ENCODE measurements at places on chromosomes 13 and 19. TPM values are rescaled to one million over a fixed set of nuclear protein-coding genes. Genes with fewer than 3 reads are reported as not detected.

- H3K4me3 ChIP-seq = no peak overlapping the region
- H3K27me3 ChIP-seq = no peaks in the 10 kb centered on the region
- no peaks in the 10 kb centered on the region for H3K4me1 ChIP-seq
- no peak for DNase-seq
- H3K27ac ChIP-seq = no peak overlapping the region
These were observed 1531.4 kb upstream of the SLC10A2 start for GRCh38 chr13:104597546-104598180.

DNA sequence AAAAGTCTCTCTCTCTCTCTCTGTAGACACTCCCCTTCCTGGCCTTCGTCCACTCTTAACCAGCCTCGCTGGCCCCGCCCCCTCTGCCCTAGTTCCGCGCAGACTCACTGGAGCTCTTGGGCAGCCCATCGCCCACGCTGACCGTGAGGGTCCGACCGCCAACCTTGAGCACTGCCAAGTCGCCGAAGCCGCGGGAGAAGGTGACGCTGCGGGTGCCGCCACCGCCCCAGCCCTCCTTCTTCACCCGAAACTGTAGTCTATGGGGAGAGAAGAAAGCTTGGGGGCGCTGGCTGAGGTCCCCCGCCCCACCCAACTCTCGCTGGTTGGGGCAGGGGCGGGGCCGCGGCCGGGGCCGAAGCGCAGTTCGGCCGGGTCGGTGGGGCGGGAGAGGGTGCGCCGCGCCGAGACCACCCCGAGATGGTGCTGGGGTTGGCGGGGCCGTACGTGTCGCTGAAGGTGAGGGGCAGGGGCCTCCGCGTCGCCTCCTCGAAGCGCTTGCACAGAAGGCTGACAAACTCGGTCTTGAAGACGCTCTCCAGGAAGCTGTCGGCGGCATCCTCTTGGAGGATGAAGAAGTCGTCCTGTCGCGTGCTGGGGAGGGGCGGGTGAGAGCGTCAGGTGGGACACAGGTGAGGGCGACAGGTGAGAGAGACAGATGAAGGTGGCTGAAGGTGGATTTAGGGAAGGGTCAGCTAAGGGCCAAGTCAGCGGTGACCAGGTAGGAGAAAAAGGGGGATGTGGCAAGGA lies 12.6 kb upstream of the ZNF414 start:
- H3K36me3 ChIP-seq = no peaks in the 10 kb centered on the region
- no peaks in the 10 kb centered on the region for H3K27me3 ChIP-seq
- H3K4me3 ChIP-seq = no peak overlapping the region
- no peaks in the 10 kb centered on the region for H3K4me1 ChIP-seq
- no peak for DNase-seq

DNA sequence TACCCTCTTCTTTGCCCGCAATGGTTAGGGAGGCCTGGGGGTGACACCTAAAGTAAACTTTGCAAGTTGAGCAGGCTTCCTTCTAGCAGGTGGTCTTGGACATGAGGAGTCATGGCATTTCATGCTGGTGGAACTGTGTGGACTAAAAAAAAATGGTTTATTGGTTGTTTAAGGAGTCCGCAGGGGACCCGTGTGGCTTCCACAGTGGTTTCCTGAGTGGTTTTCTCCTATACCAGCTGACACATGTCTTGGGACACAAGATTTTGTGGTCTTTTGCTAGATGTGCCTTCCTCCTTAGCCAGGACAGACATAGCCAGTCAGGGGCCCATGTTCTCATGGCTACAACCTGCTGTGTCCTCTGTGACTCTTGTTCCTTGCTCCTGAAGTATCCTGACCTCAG lies 1.5 kb downstream of the ZNF543 start:
- H3K36me3 ChIP-seq = peaks cover 22% of the 10 kb centered on the region
- H3K27me3 ChIP-seq = no peaks in the 10 kb centered on the region
- peaks cover 21% of the 10 kb centered on the region for H3K4me1 ChIP-seq
- H3K4me3 ChIP-seq = no peak overlapping the region

DNA sequence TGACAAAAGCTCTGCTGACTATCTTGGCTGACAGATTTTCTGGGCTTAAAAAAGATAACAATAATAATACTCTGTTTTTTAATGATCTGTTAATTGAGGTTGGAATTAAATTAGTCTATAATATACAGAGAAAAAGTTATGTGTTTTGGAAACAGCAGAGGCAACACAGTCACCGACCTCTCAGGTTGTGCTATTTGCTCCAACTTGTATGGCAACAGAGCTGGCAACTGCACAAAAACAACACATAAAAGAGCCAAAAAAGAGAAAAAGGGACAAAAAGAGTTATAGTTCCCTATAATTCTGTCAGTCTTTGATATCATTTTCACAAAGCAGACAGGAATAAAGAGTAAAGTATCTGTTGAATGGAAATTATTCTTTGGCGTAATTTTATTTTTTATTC lies 102.3 kb upstream of the POSTN start:
- DNase-seq = no peak
- H3K4me3 ChIP-seq = no peak overlapping the region
- no peaks in the 10 kb centered on the region for H3K27me3 ChIP-seq
- no peak overlapping the region for H3K27ac ChIP-seq
- H3K36me3 ChIP-seq = no peaks in the 10 kb centered on the region

DNA sequence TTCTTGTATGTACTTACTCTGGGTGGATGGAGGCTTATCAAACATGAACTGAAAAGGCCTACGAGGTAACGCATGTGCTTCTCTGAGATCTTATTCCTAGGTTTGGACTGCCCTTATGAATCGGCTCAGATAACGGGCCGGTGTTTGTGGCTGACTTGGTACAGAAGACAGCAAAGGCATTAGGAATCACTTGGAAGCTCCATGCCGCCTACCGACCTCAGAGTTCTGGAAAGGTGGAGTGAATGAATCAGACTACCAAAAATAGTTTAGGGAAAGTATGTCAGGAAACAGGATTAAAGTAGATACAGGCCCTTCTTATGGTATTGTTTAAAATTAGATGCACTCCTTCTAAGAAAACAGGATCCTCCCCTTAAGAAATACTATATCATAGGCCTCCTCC lies 172.4 kb upstream of the PCDH9 start:
- no peaks in the 10 kb centered on the region for H3K36me3 ChIP-seq
- H3K4me3 ChIP-seq = no peak overlapping the region
- H3K27ac ChIP-seq = no peak overlapping the region
- no peaks in the 10 kb centered on the region for H3K27me3 ChIP-seq
- H3K4me1 ChIP-seq = no peaks in the 10 kb centered on the region
- no peak for DNase-seq

- no peak overlapping the region for H3K27ac ChIP-seq
- no peak overlapping the region for H3K4me3 ChIP-seq
- H3K4me1 ChIP-seq = no peaks in the 10 kb centered on the region
- DNase-seq = peak; percentile 43
- no peaks in the 10 kb centered on the region for H3K36me3 ChIP-seq
These were observed 68.7 kb downstream of the RASL11A start for GRCh38 chr13:27339299-27339698.

GRCh38 chr13:73542446-73542845 lies 483.6 kb downstream of the KLF5 start:
- no peaks in the 10 kb centered on the region for H3K36me3 ChIP-seq
- H3K4me3 ChIP-seq = no peak overlapping the region
- no peak for DNase-seq
- H3K27me3 ChIP-seq = no peaks in the 10 kb centered on the region
- H3K4me1 ChIP-seq = no peaks in the 10 kb centered on the region

GRCh38 chr19:2575734-2576481 lies 100.0 kb downstream of the GADD45B start:
- no peaks in the 10 kb centered on the region for H3K36me3 ChIP-seq
- H3K4me3 ChIP-seq = no peak overlapping the region
- H3K4me1 ChIP-seq = peaks cover 12% of the 10 kb centered on the region

DNA sequence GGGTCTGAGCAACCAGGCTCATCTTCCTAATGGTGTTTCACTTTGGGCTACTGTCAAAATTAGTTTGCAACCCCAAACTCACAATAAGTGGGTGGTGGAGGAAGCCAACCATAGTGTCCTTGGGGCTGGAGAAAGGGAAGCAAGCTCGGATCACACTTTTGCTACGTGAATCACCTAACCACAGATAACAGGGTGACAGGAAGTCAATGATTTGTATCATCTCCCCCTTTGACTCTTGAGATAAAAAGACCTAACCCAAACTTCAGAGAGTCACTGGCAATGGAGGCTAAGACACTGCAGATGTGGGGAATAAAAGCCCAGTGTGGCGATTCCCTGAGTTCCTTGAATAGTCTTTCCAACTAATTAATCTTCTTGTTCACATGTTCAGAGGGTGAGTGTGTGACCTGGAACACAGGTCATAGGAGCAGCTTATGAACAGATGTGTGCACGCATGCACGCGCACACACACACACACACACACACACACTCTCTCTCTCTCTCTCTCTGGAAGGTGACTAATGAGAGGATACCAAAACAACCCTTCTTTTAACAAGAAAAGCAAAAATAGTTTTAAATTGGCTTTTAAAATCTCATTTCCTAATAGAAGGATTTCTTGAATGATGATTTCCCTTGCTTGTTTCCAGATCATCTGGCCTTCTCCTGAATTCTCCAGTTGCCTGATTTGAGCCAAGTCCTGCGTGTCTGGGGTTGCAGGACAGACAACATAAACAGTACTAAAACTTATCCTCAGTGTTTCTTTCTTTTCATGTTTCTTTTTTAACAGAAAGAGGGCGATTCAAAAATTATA lies 21.2 kb upstream of the DOCK9 start:
- peak overlapping the region; percentile 20 for H3K27ac ChIP-seq
- H3K4me3 ChIP-seq = no peak overlapping the region
- DNase-seq = peak; percentile 10
- no peaks in the 10 kb centered on the region for H3K36me3 ChIP-seq

GRCh38 chr13:50125554-50126262 lies 110.5 kb downstream of the KCNRG start:
- H3K27me3 ChIP-seq = peaks cover 42% of the 10 kb centered on the region
- peaks cover 2% of the 10 kb centered on the region for H3K36me3 ChIP-seq
- peak overlapping the region; percentile 89 for H3K4me3 ChIP-seq
- peaks cover 35% of the 10 kb centered on the region for H3K4me1 ChIP-seq

GRCh38 chr19:43506629-43507028 lies 2.1 kb upstream of the PHLDB3 start:
- peaks cover 13% of the 10 kb centered on the region for H3K36me3 ChIP-seq
- no peak overlapping the region for H3K27ac ChIP-seq
- H3K4me1 ChIP-seq = peaks cover 34% of the 10 kb centered on the region

DNA sequence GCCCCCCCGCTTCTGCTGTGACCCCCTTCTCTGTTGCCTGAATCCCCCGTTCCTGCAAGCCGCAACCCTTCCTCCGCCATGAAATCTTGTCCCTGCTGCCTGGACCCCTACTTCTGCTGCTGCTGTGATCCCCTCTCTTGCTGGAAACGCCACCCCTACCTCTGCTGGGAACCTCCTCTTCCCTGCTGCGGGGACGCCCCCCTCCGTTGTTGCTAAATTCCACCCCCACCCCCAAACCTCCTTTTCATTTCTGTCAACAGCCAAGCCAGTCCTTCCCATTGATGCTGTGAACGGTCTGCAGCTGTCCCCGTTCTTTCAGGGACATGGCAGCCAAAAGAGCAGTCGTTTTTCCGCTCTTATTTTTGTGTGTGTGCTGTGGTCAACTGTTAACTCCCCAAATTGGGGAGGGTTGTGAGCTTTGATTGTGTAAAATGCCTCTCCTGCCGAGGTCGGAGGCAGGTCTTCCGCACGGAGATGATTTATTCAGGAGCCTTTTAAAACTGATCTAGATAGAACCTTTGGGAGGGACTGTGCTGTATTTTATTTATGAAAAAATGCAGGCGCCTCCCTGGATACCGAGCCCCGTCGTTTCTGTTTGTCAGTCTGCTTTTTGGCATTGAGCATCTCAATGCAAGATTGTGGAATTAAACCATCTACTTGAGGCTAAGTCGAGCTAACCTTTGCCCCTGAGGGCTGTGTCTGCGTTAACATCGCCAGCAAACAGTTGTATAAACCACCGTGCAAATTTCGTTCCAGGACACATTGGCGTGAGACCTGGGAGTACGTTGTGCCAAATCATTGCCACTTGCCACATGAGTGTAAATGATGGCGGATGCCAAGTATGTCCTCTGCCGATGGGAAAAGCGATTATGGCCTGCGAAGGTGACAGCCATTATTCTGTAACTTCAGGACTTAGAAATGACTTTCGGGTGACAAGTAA lies 27.9 kb upstream of the NDUFS7 start:
- H3K36me3 ChIP-seq = peaks cover 23% of the 10 kb centered on the region
- H3K4me3 ChIP-seq = peak overlapping the region; percentile 66
- H3K27ac ChIP-seq = no peak overlapping the region
- no peaks in the 10 kb centered on the region for H3K4me1 ChIP-seq
- no peaks in the 10 kb centered on the region for H3K27me3 ChIP-seq

DNA sequence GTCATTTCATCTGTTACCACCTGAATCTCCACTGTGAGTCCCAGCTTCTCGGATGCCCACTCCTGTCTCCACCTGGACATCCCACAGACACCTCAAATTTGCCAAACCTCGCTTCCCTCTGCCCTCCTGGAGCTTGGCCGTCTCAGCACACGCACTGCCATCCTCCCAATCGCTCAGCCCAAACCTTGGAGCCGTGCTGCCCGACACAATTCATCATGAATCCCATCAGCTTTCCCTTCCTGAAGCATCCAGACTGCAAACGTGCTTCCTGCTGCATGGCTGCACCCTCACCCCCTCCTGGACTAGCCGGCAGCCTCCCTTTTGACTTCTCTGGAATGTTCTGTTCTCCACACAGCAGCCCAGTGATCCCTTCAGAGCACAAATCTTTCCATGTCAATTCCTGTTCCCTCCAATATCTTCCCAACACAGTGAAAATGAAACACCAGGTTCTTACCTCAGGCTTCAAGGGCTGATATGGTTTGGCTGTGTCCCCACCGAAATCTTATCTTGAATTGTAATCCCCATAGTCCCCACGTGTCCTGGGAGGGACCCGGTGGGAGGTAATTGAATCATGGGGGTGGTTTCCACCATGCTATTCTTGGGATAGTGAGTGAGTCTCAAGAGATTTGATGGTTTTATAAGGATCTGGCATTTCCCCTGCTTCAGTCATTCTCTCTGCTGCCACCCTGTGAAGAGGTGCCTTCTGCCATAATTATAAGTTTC lies 1.1 kb upstream of the PROZ start:
- DNase-seq = no peak
- H3K4me1 ChIP-seq = peaks cover 24% of the 10 kb centered on the region
- H3K36me3 ChIP-seq = no peaks in the 10 kb centered on the region

- H3K36me3 ChIP-seq = no peaks in the 10 kb centered on the region
- peak; percentile 85 for DNase-seq
- H3K4me3 ChIP-seq = peak overlapping the region; percentile 58
- peaks cover 47% of the 10 kb centered on the region for H3K4me1 ChIP-seq
- H3K27ac ChIP-seq = peak overlapping the region; percentile 91
These were observed 68.4 kb upstream of the TM9SF2 start for GRCh38 chr13:99432609-99433542.

DNA sequence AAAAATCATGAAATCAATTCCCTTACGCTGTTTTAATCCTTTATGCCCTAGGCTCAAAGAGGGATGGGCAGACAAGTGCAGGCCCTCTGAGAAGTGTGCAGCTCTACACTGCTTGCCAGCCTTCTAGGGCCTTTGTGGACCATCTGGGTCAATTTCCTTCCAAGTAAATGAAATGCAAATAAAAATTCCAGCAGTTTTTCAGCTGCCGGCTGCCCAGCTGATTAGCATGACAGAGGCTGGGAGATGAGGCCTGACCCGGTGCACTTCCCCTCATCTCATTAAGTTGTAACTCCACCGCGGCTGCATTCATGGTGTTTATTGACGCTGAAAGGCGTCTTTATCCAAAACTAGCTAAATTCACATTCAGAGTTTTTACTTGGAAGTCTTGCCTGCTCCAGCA lies 47.5 kb upstream of the GSX1 start:
- no peak overlapping the region for H3K4me3 ChIP-seq
- H3K36me3 ChIP-seq = no peaks in the 10 kb centered on the region
- DNase-seq = no peak
- no peaks in the 10 kb centered on the region for H3K4me1 ChIP-seq
- no peaks in the 10 kb centered on the region for H3K27me3 ChIP-seq

Gene CLEC17A
- 0.65 TPM for total RNA-seq

Gene SIGLEC10
- total RNA-seq = 1.8 TPM

Gene MUC16
- not detected for total RNA-seq

Gene KLK3
- total RNA-seq = not detected

Gene CEACAM4
- total RNA-seq = 1.0 TPM

Measured in T-cell (primary cell).